ENCODE measurements at places on chromosomes 3 and 15. TPM values are rescaled to one million over a fixed set of nuclear protein-coding genes. Genes with fewer than 3 reads are reported as not detected.

- no peak for DNase-seq
Observed at GRCh38 chr15:70210076-70210475, 112.4 kb upstream of the TLE3 start.

GRCh38 chr3:185069037-185070030, 83.5 kb downstream of the C3orf70 start:
- no peak for DNase-seq

- peak; percentile 85 for DNase-seq
Observed at GRCh38 chr15:33104212-33104611, 90.3 kb downstream of the FMN1 start.

GRCh38 chr3:108518895-108519294, 8.5 kb upstream of the MYH15 start:
- DNase-seq: no peak

GRCh38 chr3:134645515-134645914, 5.3 kb downstream of the KY start:
- DNase-seq: no peak

- no peak for DNase-seq
Observed at GRCh38 chr3:149701206-149701976, 43.6 kb upstream of the WWTR1 start.

DNA sequence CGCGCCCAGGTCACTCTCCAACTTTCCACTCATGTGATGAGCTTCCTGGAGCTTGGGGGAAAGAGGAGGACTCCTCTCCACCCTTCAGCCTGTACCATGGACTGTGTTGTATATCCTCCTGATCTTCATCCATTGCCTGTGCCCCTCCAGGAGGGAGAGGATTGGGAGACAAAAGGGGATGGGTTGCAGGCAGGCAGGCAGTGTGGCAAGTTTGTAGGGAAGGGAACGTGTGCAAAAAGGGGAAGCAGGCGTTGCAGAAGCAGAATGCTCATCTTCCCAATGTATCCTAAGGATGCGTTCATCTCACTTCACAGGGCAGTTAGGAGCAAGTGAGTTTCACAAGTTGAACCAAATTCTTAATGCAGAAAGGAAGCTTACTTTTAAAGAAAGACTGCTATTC, 28.1 kb upstream of the GHSR start:
- DNase-seq: peak; percentile 8

GRCh38 chr3:44721231-44722102, 8.0 kb upstream of the ZNF501 start:
- DNase-seq: no peak

DNA sequence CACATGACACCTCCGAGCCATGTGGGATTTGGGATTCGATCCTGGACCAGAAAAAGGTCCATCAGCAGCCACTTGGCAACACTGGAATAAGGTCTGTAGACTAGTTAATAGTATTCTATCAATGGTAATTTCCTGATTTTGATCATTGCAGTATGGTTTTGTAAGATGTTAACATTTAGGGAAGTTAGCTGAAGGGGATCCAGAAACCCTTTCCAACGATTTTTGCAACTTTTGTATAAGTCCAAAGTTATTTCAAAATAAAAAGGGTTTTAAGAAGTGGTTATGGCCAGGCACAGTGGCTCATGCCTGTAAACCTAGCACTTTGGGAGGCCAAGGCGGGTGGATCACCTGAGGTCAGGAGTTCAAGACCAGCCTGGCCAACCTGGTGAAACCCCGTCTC, 10.2 kb downstream of the BDH1 start:
- DNase-seq: no peak

GRCh38 chr3:150680562-150680961, 23.2 kb downstream of the ERICH6 start:
- no peak for DNase-seq

DNA sequence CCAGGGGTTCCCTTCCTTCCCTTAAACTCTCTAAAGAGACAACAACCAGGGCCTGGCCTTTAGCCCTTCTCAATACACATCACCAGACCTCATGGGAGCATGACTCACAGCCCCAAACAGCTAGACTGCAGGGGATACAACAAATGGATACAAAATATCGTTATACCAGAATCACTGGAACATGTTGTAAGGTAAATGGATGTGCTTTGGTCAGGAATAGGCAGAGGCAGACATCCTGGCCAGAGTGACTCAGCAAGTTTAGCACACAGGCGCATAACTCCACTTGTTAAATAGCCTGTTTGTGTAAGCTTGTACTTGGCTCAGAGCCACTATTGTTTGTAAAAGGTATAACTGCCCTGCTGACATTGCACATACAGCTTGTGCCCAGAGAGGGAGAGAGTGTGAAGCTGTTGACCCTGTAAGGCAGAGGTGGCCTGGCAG, 18.3 kb downstream of the TMED3 start:
- peak; percentile 52 for DNase-seq

- DNase-seq: no peak
Observed at GRCh38 chr3:156492801-156493261, 62.1 kb downstream of the SSR3 start.

- DNase-seq: no peak
Observed at GRCh38 chr3:51375136-51375535, 10.0 kb upstream of the MANF start.

DNA sequence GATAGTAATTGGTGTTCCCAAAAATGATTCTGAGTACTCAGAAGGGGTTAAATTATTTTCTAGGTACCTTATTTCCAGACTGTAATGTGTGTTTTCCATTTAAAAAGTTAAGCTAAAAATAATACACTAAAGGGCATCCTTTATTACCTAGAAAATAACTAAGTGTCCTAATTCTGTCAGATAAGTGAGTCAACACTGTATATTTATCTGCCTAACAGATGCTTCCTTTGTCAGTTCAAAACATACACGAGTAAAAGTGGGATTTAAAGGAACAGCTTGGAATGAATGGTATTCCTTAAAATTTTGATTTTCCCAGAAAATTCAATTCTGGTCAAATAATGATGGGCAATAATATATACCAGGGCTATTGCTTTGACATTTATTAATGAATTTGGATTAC, 78.3 kb downstream of the ADAMTSL3 start:
- DNase-seq: no peak

- peak; percentile 15 for DNase-seq
Observed at GRCh38 chr3:196499807-196500524, 3.6 kb downstream of the RNF168 start.

DNA sequence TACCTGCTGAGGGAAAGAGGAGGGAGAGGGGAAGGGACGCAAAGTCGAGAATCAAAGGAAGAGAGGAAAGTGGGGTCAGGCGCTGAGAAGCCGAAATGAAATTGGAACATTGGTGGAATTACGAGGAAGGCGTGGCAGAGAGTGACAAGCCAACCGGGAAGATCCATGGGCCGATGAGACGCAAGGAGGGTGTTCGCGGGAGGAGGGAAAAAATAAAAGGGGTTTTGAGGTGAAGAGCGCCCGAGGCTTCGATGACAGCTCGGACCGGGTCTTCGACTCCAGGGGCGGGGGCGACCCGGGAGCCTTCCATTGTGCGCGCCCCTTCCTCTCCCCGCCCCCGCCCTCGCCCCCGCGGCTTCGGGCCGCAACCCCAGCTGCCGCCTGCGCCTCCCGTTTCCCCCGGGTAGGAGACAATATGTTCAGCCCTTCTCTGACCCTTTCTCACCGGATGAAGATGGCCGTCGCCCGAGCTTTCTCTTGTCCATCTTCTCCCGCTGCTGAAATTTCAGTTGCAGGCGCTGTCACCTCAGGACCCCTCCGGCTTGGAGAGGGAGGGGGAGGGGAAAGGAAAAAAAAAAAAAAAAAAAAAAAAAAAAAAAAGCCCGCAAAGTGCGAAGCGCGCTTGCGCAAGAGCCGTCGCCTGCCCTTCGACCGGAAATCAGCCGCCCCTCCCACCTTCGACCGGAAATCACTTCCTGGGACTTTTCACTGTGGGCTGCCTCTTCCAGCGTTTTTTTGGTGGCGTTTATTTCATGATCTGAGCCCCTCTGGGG, at the start of gene SENP7:
TSS of gene SENP7 (minus strand) at position 567 of the 773 bp plus-strand sequence. CDS start at position 485, 82 bp downstream.
- DNase-seq: peak; percentile 92

DNA sequence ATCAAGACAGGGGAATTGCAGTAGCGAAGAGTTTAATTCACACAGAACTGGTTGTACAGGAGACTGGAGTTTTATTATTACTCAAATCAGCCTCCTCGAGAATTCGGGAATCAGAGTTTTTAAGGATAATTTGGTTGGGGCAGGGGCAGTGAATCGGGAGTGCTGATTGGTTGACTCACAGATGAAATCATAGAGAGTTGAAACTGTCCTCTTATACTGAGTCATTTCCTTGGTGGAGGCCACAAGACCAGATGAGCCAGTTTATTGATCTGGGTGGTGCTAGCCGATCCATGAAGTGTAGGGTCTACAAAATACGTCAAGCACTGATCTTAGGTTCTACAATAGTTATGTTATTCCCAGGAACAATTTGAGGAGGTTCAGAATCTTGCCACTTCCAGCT, 5.3 kb upstream of the ZNF770 start:
- no peak for DNase-seq

- no peak for DNase-seq
Observed at GRCh38 chr3:66962664-66963063, 35.4 kb upstream of the KBTBD8 start.

- DNase-seq: no peak
Observed at GRCh38 chr15:72852273-72852672, 68.7 kb upstream of the ADPGK start.

DNA sequence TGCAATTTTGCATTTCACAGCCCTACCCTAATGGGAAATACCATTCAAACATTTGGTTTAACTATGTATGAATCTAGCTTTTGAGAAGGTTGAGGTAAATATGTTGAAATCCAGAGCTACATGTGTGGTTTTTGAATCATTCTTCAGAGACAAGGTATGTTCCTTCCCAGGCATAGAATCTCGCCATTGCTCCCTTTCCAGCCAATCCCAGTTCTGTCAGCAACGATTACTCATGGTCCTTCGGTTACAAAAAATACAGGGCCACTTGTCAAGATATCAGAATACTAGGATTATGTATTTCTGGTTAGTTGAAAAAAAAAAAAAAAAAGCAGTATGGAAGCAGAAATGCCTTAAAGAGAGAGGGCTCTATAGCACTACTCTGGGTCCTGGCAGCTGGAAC, 182.4 kb downstream of the RBMS3 start:
- no peak for DNase-seq

DNA sequence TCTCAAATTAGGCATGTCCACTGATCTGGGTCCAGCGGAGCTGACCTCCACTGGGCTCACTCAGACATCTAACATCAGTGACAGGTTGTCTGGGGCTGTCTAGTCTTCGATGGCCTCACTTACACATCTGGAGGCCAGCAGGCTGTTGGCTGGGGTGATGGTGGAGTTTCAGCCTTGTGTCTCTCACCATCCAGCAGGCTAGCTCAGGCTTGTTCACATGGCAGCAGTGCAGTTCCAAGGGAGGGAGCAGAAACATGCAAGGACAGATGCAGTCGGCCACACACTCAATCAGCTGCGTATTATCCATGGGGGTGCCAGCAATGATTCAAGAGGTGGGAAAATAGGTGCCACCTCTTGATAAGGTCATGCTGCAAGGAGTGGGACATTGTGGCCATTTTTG, 292.5 kb downstream of the SHQ1 start:
- no peak for DNase-seq

DNA sequence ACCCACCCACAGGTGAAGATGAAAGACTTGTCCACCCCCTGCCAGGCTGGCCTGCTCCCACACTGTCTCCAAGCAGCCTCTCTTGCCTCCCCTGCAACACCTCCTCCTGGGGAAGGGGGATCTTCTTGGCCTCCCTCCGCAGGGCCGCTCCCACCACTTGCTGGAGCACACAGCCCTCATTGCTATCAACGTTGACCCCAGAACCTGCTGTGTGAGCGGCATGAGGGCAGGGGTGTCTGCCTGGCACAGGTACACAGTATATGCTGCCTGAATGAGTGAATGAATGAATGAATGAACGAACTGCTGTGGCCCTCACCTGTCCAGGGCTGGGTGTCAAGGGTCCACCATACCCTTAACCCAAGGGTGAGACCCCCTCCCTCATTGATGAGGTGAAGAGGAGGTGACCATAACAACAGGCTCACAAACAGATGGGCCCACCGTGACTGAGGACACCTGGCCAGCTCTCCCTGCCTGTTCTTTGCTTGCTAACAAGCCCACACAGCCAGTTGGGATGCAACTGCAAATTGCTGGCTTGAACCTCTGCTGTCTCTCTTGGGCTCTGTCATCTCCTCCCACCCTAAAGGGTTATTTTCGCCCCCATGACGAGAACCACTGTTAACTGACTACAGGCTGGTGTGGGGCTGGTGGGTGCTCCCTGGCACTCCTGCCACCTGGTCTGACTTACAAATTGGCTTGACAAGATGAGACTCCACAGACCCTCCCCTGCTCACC, 22.5 kb downstream of the SLC41A3 start:
- no peak for DNase-seq

DNA sequence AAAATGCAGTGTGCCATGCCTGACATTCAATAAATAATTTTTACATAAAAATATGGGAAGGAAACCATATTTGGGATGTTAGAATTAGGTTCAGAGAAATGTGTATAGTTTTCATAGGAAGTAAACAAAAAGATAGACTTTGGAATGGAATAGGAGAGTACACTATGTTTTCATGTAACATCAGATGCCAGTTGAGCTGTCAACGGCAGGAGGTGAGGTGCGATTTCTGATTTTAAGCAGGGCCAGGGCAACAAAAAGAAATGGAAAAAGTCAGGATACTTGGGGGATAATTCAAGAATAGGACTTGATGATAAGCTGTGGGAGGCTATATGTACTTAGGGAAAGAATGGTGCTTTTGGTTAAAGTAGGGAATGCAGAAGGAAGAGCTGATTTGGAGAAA, 639.5 kb downstream of the OTOL1 start:
- DNase-seq: no peak

GRCh38 chr15:40787991-40788390, 18.2 kb downstream of the C15orf62 start:
- no peak for DNase-seq

GRCh38 chr3:101827211-101828174, 21.8 kb upstream of the NFKBIZ start:
- peak; percentile 90 for DNase-seq

GRCh38 chr15:72168131-72168807, 29.3 kb downstream of the GRAMD2A start:
- peak; percentile 30 for DNase-seq

C3orf85 gene
- total RNA-seq: not detected

GLT8D1 gene
- total RNA-seq: 62.4 TPM

TWF2 gene
- 109 TPM for total RNA-seq

CASR gene
- not detected for total RNA-seq

ANXA2 gene
- total RNA-seq: 2,505 TPM

ADAMTS9 gene
- 3.3 TPM for total RNA-seq

CIB2 gene
- total RNA-seq: 6.7 TPM

SLC6A11 gene
- 1.6 TPM for total RNA-seq

RTP1 gene
- total RNA-seq: not detected

TRIM59 gene
- total RNA-seq: 5.1 TPM
